ENCODE measurements at places on chromosomes 12 and 14.

GRCh38 chr14:103052407-103052806 is 4.9 kb downstream of the CDC42BPB start:
- DNase-seq, result no peak

DNA sequence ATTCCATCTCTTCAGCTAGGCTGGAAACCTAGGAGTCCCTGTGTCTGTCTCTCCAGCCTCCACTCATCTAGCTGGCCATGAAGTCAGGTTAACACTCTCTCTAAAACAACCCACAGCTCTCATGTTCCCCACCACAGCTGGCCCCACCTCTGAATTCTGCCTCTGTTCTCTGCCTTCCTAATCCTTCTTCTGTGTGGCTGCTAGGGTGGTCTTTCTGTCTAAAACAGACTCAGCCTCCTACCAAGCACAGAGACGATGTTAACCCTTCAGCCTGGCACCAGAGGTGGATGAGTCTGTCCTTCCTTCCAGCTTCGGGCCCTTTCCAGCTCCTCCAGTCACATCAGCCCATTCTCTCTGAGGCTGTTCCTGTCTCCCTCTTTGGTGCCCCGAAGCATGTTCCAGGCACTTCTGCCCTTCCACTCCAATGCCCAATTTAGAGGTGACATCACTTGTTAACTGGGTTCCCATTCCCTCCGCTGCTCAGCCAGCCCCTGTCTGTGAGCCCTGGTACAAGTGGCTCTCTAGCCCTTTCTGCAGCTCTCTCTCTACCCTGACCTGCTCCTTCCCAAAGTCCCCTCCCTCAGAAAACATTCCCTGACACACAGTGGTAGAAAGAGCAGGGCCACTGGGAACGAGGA is 9.1 kb downstream of the FIGNL2 start:
- no peak for DNase-seq

DNA sequence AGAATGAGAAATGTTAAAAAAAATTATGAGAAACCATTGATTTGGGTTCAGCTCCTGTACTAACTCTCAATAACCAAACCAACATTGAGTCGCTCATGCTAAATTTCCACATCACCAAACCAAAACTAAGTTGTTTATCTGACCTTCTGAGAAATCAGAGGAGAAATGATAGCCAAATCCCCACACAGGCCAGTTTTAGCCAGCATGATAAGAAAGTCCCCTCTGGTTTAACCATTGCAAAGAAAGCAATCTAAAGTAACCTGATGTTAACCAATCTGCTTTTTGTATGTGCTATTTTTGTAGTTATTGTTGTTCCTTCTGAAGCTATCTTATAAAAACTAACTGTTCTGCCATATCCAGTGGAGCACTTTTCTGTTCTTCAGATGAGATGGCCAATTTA is 599.7 kb downstream of the SLC16A7 start:
- no peak for DNase-seq

DNA sequence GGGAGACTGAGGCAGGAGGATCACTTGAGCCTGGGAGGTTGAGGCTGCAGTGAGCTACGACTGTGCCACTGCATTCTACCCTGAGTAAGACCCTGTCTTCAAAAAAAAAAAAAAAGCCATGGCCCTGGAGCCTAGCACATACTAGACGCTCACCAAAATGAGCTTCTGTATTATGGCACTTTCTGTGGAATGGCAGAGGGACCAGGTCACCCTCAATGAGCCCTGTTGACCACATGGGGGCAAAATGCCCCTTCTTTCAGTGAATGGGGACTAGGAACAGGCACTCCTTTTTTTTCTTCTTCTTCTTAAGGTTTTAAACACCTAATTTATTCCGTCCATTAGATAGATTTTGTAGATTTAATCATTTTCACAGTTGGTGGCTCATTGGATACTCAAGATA is 50.5 kb downstream of the FAM222A start:
- DNase-seq, result no peak

DNA sequence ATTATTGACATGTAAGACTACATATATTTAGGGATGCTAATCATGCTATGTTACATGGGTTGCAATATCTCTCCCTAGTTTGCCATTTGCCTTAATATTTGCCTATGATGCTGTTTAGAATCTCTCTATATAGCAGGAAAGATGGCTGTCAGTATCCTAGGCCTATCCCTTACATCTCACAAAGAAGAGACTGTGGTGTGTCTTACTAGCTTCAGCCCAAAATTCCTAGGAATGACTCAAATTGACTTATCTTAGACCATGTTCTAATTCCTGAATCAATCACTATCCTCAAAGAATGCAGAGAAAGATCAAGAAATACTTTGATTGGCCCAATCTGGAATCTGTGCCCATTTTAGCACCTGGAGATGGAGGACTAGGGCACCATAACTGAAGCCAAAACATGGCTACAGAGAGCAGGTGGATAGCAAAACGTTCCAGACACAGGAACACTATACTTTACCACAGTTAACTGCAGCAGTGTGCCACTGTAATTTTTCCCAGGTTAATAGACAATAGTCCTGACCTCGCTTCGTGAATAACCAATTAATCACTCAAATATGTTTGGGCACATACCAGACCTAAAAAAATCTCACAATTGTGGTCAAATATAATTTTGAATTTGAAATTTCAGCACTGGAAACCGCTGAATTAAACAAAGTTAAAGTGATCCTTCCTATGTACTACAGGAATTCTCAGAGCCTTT is 32.7 kb upstream of the GLIPR1 start:
- DNase-seq, result no peak

Measured in HFF-Myc (cell line).